Fibroblast of skin of right quadriceps (primary cell): ENCODE measurements at places on chromosomes 5 and 9.

GRCh38 chr9:93300585-93301081, 116.7 kb downstream of the WNK2 start:
- no peak for DNase-seq

- no peak for DNase-seq
Observed at GRCh38 chr5:38739011-38739704, 106.7 kb upstream of the OSMR start.

- peak; percentile 26 for DNase-seq
Observed at GRCh38 chr5:111384220-111384619, 128.1 kb downstream of the STARD4 start.

- peak; percentile 66 for DNase-seq
Observed at GRCh38 chr9:12748016-12748415, 26.8 kb upstream of the LURAP1L start.

GRCh38 chr5:159921721-159922120, 5.4 kb downstream of the ADRA1B start:
- no peak for DNase-seq

DNA sequence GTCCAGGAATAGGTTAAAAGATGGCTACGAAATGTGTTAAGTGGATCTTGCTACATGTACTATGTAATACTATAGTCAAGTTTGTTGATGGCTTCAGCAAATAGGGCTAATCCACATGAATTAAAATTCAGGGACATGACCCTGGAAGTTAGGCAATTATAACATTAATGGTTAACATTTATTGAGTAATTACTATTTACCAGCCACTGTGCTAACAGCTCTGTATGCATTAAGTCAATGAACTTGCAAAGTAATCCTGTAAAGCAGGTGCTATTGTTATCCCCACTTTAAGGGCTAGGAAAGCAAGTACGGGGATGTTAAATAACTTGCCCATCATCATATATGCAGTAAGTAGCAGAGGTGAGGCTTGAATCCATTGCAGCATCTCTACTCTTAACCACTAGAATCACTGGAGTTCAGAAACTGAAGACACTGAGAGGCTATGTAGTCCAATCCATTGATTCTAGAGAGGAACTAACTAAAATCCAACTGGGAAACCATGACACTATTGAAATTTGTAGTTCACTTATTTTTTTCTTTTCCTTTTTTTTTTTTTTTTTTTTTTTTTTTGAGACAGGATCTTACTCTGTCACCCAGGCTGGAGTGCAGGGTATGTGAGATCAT, 77.5 kb upstream of the SPINK5 start:
- DNase-seq: no peak

GRCh38 chr5:150161242-150162141, 5.1 kb upstream of the CDX1 start:
- peak; percentile 73 for DNase-seq

GRCh38 chr5:65100911-65101631, 332.3 kb downstream of the CWC27 start:
- DNase-seq: peak; percentile 85

GRCh38 chr9:28770827-28771226, 1197.5 kb upstream of the C9orf72 start:
- DNase-seq: no peak

- DNase-seq: no peak
Observed at GRCh38 chr5:60056191-60056590, 162.7 kb upstream of the PDE4D start.

GRCh38 chr9:128694344-128694743, 5.3 kb downstream of the SET start:
- no peak for DNase-seq

DNA sequence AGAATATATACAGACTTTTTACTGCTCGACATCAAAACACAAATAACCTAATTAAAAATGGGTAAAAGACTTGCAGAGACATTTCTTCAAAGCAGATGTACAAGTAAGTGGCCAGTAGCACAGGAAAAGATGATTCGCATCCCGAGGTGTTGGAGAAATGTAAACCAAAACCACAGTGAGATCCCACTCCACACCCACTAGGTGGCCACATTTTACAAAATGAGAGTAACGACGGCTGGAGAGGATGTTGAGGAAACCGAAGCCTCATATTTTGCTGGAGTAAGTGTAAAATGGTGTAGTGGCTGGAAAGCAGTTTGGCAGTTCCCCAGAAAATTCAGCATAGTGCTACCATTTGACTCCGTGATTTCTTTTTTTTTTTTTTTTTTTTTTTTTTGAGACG, 21.3 kb upstream of the GBGT1 start:
- peak; percentile 73 for DNase-seq

DNA sequence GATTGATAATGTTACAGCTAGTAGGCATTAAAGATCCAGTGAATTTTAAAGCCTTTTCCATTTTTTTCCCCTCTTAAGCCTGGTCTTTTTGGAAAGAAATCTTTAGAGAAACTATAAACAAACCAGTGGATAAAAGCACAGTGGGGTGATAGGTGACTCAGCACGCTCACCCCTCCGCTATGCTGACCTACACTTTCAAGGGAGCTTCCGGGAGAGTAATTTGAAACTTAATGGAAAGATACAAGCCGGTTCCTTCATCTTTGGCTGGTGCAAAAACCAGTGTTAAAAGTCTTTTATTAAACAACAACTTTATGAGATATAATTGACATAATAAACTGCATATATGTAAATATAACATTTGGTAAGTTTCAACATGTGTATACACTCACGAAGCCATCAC, 27.0 kb upstream of the ALDOB start:
- DNase-seq: peak; percentile 50

- peak; percentile 57 for DNase-seq
Observed at GRCh38 chr5:34736445-34737115, 80.5 kb downstream of the RAI14 start.

- no peak for DNase-seq
Observed at GRCh38 chr9:127222388-127223095, 42.0 kb upstream of the GARNL3 start.

GRCh38 chr9:93636172-93636661, 59.8 kb downstream of the PHF2 start:
- no peak for DNase-seq

GRCh38 chr9:93650448-93650847, 74.1 kb downstream of the PHF2 start:
- no peak for DNase-seq

- DNase-seq: peak; percentile 34
Observed at GRCh38 chr9:108837530-108837929, 18.3 kb downstream of the ACTL7B start.

DNA sequence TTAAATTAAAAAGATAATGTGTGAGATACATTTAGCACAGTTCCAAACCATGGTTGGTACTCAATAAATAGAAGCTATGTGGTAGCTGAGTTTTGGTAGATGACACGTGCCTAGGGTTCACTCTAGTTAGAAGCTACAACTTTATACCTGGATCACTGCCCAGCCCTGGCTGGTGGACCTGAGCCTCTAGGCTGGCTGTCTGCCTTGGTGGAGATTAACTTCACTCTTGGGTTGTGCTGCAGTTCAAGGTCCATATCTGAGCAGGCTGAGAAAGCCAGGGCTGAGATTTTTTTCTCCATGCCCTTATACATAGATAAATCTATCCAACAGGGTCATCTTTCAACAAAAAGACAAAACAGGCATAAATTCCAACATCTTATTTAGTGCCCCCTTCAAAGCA, 44.6 kb upstream of the SPDL1 start:
- no peak for DNase-seq

DNA sequence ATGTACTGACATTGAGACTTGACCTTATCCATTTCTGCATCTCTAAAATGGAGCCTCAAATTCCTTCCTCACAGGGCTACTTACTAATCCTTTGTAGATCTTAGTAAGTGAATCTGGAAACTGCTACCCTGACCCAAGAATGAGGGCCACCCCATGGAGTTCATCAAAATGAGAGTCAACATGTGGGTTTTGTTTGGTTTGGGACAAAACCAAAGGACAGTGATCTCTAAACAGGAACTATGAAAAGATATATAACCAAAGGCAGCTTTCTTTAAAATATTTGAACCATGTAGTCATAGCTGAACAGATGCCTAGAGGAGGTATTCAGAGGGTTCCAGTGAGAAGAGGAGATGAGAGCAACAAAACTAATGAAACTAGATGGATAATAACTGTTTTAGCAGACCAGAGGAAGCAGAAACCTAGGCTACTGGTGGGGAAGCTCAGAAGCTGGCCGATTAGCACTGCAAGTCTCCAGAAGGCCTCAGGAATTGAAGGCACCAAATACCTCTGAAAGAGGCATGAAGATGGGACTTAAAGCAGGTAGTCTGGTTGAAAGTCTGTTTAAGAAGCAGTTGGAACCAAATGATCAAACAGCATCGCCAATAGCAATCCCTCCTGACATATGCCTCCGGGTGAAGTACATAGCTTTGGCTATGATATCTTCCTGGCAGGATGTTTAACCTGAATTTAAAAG, 45.8 kb downstream of the THOC3 start:
- DNase-seq: peak; percentile 97

DNA sequence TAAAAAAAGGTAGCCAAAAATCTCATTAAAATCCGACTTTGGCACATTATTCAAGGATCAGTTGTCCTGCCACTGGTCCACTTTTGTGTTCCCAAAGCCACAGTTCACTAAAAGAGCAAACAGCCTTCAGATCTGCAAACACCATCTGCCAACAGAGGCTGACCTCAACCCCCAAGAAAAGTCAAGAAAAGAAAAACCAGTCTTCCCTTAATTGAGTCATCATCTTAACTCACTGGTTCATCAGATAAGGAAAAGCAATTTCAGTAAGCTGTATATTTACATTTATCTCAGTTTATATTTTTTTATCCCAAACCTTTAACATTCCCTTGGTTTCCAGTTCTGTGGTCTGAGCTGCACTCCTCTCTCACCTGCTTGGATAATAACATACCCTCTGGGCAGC, 21.2 kb downstream of the RASEF start:
- no peak for DNase-seq

- no peak for DNase-seq
Observed at GRCh38 chr5:141319202-141319601, 1.4 kb downstream of the TAF7 start.

- DNase-seq: peak; percentile 91
Observed at GRCh38 chr5:134436523-134437339, 25.1 kb upstream of the CDKN2AIPNL start.

DNA sequence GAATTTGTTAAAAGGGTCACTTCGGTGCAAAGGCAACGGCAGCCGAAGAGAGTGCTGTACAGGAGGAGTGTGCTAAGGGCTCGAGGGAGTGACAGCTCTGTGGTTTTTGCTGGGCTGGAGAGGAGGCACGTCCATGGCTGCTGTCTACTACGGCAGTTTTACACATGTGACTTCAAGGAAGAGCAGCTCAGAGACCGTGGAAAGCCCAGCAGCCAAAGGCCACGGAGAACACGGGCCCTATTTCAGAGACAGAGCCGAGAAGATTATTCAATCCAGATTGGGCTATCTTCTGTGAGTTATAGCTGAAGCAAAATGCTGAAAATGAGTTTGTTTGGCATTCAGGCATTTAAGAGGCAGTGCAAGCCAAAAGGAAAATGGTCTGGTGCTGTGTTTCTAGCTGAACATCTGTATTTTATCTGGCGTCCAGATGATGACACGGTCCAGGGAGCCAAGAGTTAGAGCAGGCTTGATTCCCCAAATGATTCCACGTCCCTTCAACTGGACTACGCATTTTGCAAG, 96.4 kb downstream of the RFK start:
- DNase-seq: no peak

DNA sequence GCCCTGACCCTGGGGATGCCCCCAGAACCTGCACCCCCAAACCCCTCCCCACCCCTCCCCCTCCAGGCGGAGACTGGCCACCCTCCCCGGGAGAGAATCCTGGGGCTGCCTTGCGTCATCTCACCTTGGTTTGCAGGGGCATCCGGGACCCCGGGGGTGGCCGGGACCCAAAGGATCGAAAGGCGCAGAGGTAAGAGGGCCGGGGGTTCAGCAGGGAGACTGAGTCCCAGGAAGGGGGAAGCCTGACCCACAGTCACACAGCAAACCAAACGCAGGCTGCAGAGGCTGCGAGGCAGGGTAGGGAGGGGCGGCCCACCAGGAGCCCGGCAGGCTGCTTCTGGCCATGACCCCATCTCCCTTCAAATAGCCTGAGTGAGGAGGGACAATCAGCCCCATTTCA, 33.8 kb upstream of the ORM1 start:
- DNase-seq: no peak

DNA sequence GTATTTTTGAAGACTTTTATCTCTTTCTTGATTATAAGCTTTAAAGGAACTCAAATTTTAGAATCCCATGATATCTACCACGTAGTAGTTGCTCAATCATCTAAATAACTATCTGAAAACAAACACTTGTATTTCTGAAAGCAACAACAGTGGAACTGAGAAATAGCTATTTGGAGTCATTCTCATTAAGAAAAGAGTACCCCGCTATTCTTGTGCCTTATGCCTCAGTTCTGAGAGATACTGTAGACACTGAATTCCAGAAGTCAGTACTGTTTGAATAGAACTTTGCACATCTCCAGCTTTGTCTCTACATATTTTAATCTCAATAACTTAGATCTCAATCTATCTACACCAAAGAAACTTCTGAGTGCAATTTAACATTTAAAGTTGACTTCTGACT, 11.4 kb downstream of the CHD1 start:
- no peak for DNase-seq

- DNase-seq: no peak
Observed at GRCh38 chr9:113776194-113776593, 99.9 kb upstream of the ZNF618 start.

DNA sequence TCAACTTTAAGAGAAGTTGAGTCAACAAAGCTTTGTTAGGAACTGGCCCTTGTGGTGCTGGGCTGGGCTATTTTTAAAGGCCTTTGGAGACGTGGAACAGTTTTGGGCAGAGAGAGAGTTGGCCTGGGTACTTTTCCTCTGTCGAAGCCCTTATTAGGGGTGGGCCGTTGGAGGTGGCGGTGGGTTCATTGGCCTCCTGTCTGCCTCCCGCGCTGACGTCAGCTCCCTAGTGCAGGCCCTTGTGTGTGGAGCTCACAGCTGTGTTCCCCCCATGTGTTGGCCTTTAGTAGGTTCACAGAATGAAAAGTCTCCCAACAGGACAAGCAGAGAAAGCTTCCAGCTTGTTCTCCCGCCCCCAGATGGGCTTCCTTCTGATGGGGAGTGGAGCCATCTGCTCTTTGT, 2.7 kb downstream of the NCS1 start:
- no peak for DNase-seq

- no peak for DNase-seq
Observed at GRCh38 chr5:35813521-35813920, 43.2 kb upstream of the IL7R start.

DNA sequence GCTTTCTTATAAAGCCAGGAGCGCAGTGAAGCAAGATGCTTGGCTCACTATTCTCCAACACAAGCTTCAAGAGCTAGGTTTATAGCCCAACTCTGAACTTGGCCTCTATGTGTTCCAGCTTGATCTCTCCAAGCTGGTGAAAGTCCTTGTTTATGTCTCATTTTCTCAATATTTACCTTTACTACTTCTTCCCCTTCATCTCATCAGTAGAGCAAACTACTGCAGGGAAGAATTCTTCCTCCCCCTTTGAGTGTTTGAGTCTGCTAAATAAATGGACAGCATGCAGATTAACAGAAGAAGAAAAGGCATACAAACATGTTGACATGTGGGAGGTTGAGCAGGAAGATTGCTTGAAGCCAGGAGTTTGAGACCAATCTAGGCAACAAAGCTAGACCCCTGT, 460.7 kb downstream of the ZNF608 start:
- no peak for DNase-seq
